ENCODE measurements at places on chromosomes 7 and 10.
A peak's percentile ranks its signal among the peaks of the same experiment; 100 is the strongest.

GRCh38 chr7:48154792-48155413 lies 16.4 kb upstream of the ABCA13 start:
- no peak for DNase-seq

- DNase-seq: no peak
Observed at GRCh38 chr10:85224366-85224940, 896.1 kb downstream of the CCSER2 start.

DNA sequence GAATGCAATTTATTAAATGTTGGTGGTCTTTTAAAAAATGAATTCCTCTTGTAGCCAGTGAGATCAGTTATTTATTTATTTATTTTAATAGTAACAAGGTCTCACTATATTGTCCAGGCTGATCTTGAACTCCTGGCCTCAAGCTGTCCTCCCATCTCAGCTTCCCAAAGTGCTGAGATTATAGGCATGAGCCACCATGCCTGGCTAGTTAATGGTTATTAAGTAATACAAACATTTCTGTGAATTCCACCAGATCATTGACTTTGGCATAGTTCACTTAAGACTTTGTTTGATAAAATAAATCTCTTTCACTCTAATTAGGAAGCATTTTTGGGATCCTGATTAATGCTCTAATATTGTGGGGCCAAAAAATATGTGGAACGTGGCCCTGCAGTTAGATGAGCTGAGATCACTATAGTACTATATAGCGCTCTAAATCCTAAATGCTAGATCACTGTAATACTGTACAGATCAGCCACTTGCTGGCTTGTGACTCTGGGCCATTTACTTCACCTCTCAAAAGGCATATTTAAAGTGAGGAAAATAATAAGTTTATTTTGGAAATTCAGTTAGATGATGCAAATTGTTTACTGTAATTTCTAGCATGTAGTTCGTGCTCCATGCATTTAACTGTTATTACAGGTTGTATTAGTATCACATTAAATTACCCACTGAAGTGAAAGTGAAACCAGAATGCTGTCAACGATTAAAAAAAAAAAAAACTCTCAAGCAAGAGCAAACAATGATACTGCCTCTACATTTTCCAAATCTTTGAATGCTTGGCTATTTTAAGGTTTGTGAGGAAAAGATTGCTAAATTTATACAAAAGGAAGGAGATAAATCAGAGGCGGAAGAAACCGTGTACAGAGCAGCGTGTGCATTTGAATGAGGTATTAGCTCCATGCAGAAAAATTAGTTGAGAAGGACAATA lies 15.9 kb upstream of the FAS start:
- no peak for DNase-seq

GRCh38 chr7:98669329-98670000 lies 52.4 kb downstream of the NPTX2 start:
- no peak for DNase-seq

DNA sequence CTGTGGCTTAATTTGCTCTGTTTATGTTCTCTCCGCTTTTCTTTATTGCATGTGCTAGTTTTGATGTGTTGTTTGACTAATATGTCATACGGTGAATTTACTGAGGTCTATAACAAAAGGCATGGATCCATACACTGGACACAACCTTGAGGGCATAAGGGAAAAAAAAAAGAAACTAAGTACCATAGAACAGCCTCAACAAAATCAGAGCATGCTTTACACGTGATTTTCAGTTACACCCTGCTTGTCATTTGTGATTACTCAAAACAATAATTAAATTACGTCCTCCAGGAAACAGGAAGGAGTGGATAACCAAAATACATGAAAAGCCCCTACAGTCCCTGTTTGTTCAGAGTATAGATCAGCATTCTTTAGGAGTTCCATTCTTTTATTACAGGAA lies 150.5 kb downstream of the CRPPA start:
- DNase-seq: no peak

DNA sequence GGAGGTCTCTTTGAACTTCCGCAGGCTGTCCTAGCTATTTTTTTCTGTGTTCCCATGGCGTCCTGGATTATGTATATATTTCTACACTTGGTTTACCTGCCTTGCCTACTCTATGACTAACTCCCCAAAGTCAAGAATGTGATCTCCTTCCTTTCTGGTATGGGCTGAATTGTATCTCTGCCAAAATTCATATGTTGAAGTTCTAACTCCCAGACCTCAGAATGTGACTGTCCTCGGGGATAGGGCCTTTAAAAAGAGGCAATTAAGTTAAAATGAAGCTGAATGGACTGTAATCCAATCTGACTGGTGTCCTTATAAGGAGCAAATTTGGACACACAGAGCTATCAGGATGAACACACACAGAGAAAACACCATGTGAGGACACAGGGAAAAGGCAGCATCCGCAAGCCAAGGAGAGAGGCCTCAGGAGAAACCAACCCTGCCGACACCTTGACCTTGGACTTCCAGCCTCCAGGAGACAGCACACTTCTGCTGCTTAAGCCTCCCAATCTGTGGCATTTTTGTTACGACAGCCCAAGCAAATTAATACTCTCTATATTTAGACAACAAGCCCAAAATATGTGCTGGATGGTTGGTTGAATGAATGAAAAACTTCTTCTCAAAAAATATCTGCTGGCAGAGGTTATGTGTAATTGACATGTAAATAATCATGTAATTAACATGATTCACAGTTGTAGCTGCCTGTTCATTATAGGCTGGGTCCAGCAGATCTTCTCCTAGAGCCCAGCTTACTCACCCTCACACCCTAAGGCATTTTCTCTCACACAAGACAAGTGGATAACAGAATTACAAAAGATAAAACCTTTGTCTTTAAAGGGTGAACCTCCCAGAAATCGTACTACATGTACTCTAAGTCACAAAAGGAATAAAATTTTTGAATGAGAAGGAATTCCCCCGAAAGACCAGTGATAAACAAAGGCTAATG lies 123.7 kb downstream of the CUBN start:
- no peak for DNase-seq

GRCh38 chr7:99028261-99028973 lies 115.5 kb downstream of the SMURF1 start:
- no peak for DNase-seq

- no peak for DNase-seq
Observed at GRCh38 chr10:48779546-48780152, 95.0 kb downstream of the WDFY4 start.

GRCh38 chr10:60093317-60093716 lies 187.0 kb upstream of the CCDC6 start:
- DNase-seq: no peak

- peak; percentile 24 for DNase-seq
Observed at GRCh38 chr7:90271753-90272152, 26.8 kb downstream of the CFAP69 start.

DNA sequence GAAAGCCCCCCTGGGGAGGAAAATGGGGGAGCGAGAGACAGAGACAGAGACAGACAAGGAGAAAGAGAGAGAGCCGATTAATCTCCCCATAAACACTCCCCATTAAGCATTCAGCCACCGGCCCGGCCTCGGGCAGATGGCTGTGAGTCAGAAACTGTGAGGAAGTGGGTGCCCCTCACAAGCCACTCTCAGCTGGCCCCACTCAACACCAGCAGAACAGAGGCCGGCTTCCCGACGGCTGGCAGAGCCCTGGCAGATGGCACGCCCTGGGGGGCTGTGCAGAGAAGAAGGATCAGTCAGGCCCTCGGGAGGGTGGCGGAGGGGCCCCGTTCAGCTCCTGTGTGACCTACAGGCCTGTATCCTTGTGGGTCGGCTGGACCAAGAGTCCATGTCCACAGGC lies 41.2 kb downstream of the CAMK2B start:
- DNase-seq: no peak

- no peak for DNase-seq
Observed at GRCh38 chr10:85848756-85849155, 517.8 kb downstream of the GRID1 start.

Measured in AG04449 (cell line).